Suppressor macrophage (primary cell): ENCODE measurements at places on chromosomes 5 and 9.

DNA sequence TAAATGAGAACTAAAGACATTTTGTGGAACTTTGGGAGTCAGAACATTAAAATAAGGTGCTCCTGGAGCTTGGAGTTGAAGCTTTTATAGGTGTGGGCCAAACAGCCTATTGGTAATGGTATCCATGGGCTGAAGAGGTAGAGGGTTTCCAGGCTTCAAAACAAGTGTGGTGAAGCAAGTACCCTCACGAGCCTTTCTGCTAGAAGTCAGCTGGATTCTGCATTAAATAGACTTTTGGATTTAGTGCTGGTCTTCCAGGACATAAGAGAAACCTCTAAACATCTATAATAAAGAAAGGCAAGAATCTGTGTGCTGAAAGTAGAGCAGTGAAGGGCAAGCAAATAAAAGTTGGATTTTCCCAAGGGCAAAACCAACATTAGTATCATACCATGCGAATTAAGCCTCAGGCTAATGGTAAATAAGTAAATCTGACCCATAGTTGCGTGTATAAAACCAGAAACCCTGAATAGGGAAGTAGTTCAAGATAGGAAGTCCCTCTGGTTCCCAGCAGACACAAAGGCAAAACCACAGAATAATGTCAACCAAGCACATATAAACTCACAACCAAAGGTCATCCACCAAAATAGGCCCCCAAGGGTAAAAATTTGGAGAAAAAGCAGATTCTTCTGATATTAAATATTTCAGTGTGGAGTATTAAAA lies 306.3 kb downstream of the TLE4 start:
- peak; percentile 93 for DNase-seq

GRCh38 chr9:107648153-107648715 lies 158.7 kb upstream of the KLF4 start:
- DNase-seq, result no peak

- no peak for DNase-seq
Measured at GRCh38 chr9:120136696-120137095, 443.3 kb downstream of the CDK5RAP2 start.

- peak; percentile 88 for DNase-seq
Measured at GRCh38 chr9:121059998-121060636, 10.0 kb upstream of the C5 start.

DNA sequence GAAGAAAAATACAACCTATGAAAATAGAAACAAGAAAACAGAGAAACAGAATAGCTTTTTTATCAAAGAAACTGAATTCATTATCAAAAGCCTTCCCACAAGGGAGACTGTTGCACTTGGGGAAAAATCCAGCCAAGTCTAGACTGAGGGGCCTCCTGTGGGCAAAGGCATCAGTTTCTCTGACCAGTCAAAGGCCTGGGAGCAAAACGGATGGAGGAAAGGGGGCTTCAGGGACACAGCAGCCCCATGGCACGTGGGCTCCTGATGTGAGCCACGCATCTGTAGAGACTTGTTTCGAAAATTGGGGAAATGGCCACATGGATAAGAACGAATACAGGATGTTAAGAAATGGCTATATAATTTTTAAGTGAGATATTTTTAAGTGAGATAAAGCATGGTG lies 21.1 kb downstream of the ZDHHC11B start:
- DNase-seq, result no peak

DNA sequence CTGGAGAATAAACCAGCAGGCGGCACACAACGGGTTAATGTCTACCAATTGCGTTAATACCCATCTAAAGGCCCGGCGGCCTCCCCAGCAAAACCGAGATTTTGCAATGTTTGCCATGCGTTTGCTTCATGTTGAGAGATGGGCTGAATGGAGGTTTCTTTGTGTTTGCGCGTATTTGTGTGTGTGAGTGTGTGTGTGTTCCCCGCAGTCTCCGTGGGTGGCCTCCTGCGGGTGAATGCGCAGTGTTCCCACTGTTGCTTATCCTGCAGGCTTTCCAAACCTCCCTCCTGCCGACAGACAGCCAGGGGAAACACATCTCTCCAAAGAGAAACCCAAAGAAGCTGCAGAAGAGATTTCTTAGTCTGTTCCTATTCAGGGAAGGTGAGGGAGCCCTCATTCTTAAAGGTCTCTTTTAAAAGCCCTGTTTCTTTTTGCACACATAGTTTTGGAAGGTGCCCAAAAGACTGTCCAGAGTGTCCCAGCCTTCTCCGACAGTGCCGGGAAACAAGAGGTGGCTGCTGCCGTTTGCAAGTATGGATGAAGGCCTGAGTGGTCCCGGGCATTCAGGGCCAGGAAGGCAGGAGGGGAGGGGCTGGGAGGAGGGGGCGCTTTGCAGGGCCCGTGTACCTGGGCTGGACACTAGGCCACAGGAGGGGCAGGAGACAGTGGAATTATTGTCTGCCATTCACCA lies 103.8 kb upstream of the ERCC6L2 start:
- no peak for DNase-seq

DNA sequence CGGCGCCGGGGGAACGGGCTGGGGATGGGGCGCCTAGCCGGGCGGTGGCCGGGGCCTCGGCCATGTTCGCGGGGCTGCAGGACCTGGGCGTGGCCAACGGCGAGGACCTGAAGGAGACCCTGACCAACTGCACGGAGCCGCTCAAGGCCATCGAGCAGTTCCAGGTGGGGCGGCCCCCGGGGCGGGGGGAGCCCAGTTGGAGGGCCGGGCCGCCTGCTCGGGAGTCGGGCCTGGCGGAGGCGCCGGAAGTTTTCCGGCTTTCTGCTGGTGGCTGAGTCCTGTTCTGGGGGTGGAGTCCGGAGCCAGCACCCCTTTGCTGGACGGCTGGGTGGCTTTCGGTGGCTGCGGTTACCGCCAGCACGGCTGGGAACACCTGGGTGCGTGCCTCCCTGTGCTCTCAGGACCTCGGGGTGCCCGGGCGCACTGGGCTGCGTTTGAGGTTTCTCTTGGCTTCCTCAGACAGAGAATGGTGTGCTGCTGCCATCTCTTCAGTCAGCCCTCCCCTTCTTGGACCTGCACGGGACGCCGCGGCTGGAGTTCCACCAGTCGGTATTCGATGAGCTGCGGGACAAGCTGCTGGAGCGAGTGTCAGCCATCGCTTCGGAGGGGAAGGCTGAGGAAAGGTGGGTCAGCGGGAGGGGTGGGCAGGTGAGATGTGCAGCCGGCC lies 454 bp downstream of the NELFB start:
- DNase-seq, result no peak

DNA sequence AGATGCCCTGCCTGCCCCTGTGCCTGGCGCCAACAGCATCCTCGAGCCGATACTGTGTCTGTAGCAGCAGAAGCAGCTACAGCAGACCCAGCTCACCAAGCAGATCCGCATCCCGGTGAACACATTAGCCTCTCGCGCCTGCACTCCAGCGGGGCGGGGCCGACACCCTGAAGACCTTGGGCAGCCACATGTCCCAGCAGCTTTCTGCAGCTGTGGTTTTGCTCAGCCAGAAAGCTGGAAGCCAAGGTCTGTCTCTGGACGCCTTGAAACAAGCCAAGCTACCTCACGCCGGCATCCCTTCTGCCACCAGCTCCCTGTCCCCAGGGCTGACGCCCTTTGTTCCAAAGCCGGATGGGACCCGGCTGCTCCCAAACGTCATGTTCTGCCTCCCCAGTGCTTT lies 59.6 kb downstream of the ACTBL2 start:
- DNase-seq, result no peak

DNA sequence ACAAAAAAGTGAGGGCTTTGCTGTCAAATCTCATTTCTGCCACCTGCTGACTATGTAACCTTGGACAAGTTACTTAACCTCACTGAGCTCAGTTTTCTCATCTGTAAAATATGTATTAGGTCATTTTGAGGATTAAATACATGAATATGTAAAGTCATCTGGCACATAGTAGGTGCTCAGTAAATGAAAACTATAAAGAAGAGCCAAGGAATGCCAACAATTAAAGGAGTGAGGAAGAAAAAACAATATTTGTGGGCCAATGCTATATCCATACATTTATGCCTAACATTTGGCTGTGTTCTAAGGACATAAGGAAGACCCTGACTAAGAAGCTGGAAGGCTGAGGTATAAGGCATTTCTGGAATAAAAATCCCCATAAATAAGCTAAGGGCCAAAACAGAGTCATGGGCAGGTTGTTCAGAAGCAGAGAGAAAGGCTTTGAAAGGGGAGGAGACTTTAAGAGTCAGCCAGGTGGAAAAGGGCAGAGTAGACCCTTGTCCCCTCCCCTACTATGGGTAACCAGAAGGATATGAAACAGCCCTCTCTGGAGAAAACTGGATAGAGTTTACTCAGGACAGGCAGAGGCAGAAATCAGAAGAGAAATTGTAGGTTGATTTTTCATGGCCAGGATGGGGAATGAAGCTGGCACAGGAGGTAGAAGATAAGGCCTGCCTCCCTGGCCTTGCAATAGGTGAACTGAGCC lies 47.6 kb upstream of the SIL1 start:
- no peak for DNase-seq

DNA sequence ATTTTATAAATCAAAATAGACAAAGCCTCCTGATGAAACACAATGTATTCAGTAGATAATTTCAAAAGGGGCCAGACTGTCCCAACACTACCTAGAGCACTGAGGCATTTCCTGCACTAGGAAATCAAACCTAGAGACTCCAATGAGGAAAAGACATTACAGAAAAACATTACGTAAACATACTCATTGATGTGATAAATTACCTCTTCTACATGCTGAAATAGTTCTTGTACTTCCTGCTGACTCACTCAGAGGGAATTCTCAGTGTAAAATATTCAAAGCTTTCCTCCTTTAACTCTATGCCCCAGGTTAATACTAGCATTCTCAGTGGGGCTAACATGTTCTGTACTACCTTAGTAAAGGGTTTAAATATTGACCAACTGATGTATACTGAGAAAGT lies 178.0 kb downstream of the ESM1 start:
- no peak for DNase-seq

DNA sequence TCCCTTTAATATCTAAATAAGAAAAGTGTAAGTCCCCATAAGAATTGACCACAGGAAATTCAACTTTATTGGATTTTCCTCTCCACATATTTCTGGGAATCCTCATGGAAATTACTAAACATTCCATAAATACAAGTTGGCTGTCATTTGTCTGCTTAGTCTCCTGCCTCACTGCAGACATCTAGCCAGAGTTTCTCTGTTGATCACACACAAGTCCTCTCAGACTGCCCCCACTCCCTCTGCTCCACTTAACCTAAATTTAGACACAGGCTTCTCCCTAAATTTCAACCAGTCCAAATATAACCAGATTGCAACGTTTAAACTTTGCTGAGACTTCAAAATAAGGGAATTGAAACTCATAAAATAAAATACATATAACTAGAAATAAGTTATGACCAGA lies 982.1 kb downstream of the DTWD2 start:
- DNase-seq, result no peak

DNA sequence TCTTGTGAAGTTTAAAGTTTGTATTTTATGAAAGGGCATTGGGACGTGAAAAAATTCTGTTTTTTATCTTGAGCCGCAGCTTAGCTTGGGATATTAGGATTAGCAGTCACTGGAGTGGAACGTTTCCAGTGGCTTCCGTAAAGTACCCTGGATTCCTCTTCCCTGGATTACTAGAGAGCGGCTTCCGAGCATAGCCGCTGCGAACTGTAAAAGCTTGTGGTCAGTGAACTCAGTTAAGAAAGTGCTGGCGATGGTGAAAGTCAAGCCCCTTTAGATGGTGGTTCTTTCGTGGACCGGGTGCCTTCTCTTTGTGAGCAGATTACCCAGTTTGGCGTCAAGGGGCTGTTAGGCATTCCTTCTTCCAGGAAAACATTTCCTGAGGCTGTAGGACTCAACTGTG lies 168.1 kb downstream of the KDM4C start:
- DNase-seq, result no peak

- no peak for DNase-seq
Measured at GRCh38 chr5:157162919-157163510, 3.0 kb downstream of the GARIN3 start.

DNA sequence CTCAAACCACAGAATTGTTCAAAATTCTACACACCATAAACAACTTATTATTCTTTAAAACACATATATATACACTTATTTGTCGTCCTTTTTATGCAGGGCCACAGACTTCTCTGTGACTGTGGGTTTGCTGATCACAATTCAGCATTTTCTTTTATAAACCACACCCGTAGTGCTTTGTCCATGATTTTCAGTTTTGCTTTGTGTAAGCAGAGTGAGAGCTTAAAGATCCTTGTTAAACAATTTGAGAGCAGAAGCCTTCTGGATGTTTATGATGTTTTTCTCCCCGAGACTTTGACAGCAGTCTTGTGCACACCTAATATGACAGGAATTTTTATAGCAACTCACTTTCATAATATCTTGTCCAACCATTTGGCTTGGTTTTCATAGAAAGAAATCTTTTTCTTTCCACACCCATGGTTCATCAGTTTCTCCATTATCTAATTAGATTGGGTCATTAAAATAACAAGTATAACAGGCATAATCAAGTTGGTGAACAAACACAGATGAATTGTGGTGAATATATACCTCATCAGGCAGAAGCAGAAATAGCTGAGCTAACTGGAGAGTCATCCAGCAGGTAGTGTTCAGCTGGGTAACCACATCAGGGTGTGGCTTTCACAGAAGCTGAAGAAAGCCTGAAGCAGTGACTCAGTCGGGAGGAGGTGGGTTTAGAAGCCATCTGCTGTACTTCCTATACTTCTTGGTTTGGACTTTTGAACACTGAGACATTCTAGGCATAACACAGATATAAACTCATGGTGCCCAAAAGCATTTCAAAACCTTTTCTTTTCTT lies 232.8 kb downstream of the DOCK8 start:
- no peak for DNase-seq

GRCh38 chr9:38318759-38319495 lies 73.6 kb upstream of the ALDH1B1 start:
- DNase-seq, result no peak

DNA sequence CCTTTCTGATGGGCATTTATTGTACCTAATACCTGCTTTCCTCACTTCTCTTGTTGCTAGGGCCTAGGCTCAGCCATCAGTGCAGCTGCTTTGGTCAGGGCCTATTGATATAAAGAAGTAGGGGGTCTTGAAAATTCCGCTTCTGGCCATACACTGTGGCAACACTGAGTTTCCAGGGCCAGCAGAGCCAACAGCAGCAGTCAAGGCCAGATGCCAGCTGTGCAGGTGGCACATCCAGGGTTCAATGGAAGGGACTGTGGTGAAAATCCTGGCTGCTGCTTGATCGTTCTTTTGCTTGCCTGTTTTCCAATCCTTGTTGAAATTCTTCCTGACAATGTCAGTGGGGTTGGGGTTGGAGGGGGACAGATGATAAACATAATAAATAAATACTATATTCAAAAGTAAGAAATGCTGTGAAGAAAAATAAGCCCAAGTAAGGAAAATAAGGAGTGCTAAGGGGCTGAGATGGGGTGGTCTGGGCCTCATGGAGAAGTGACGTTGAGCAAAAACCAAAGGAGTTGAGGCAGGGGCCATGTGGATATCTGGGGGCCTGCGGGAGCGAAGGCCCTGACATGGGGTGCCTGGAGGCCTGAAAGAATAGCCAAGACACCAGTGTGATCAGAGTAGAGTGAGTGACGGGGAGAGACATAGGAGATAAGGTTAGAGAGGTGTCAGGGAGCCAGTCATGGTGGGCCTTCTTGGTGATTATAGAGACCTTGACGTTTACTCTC lies 91.0 kb upstream of the ALDH1B1 start:
- DNase-seq, result no peak

GRCh38 chr5:57895766-57896165 lies 413.2 kb upstream of the ACTBL2 start:
- DNase-seq, result no peak
